ENCODE measurements at places on chromosomes 1 and 21. TPM values are rescaled to one million over a fixed set of nuclear protein-coding genes. Genes with fewer than 3 reads are reported as not detected.

The B4GALT2 gene
- 33.0 TPM for total RNA-seq

GRCh38 chr1:42164551-42165420, at the start of gene GUCA2A:
Gene GUCA2A, minus strand, starts transcription at chr1:42164745. Its CDS starts 33 bp downstream, at chr1:42164712.
- no peak for DNase-seq

- no peak for DNase-seq
Observed at GRCh38 chr1:62209931-62210595, 15.4 kb downstream of the L1TD1 start.

DNA sequence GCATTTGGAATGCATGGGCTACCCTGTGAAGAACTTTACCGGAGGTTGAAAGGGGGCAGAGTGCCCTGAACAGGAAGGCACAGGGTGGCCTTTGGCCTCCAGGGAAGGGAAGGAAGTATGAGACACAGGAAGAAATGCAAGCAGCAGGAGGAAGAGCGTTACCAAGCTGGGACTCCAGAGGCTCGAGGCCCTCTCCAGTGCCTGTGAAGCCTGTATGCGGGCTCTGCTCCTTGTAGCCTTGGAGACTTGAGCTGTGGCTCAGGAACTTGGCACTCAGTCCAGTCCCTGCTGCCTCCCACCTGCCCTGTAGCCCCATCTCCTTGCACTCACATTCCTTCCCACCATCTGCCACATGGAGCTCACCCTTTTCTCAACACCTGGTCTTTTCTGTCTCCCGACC, 33.5 kb upstream of the RNF19B start:
- no peak for DNase-seq

The RPTN gene
- total RNA-seq = not detected

DNA sequence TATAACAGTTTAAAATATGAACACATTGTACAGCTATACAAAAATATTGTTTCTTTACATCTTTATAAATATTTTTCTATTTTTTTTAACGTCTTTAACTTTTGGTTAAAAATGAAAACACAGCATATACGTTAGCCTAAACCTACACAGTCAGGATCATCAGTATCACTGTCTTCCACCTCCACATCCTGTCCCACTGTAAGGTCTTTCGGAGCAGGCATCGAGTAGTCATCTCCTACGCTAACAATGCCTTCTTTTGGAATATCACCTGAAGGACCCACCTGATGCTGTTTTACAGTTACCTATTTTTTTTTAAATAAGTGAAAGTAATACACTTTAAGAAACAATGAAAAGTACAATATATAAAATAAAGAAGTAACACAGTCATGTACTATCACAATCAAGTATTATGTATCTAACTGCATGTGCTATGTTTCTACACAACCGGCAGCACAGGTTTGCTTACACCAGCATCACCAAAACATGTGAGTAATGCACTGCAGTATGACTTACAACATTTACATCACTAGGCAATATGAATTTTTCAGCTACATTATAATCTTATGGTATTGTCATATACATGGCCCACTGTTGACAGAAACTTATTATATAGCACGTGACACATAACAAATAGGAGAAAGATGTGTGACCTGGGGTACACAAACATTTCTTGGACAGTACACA, 254.4 kb downstream of the AKT3 start:
- DNase-seq = no peak

DNA sequence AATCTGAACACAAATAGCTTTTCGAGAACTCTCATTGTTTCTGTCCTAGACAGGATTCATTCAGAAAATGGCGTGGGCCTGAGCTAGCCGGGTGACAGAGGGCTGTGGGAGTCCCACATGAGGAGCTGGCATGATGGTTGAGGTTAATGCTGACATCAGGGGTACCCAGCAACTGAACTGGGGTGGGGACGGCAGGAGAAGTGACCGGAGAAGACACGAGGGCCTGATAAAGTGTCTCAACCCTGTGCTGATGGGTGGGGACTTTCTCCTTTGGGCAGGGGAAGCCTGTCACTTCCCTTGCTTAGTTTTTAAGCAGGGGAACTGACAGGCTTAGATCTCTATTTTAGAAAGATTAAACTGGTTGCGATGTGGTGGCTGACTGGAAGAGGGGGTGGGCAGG, 14.6 kb downstream of the CHIT1 start:
- DNase-seq = no peak

GRCh38 chr1:18922848-18923755, 20.7 kb upstream of the ALDH4A1 start:
- no peak for DNase-seq

DNA sequence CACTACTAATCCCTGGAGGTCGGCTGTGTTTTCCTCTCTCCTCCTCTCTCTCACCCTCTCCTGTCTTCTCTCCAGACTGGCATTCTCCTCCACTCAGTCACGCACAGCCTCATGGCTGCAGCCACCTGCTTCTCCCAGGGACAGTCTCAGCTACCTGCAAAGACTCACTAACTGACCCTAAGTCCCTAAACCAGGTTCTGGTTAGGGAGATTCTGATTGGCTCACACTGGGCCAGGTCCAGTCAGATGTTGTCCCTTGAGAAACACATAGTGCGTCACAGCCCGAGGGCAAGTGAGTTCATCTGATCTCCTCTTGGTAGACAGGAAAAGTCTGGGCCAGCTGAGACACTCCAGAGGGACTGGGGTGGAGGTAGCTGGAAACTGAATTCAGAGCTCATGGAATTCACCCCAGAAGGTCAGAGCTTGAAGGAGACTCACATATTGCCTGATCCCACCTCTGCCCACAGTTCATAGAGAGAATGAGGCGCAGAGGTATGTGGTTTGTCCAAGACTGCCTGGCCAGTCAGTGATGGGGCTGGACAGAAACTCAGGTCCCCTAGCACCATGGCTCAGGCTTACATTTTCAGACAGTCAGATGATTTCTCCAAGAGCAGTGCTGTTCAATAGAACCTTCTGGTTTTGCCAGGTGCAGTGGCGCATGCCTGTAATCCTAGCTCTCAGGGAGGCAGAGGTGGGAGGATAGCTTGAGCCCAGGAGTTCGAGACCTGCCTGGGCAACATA, 40.4 kb upstream of the RPL11 start:
- peak; percentile 94 for DNase-seq
